GM13977 (cell line): ENCODE measurements at places on chromosomes 5 and 9.

GRCh38 chr5:98641671-98642070 lies 131.8 kb upstream of the RGMB start:
- no peak for DNase-seq

DNA sequence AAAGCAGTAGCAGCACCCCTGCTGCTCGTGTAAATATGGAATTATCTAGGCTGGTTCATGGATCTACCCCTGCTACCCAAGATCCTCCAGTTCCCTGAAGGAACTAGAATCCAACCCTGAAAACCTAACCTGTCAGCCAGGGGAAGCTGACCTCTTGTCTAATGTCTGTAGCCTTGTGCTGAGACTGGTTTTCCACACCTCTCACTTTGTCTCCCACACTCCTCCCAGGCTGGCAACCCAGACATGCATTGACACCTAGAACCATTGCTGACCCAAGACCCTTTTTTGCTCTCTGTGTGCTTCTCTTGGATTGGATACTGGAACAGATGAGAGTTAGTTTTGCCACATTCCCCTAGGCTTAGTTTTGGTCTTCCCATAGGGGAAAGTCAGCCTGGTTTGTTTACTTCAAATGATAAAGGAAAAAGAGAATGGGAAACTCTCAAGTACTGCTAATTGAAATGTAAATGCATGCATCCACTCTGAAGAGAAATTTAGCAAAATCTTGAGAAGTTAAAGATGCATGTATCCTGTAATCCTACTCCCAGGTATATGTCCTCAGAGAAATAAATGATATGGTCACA lies 36.6 kb upstream of the NR4A3 start:
- no peak for DNase-seq

GRCh38 chr5:1324301-1324700 lies 20.6 kb downstream of the CLPTM1L start:
- no peak for DNase-seq

- no peak for DNase-seq
Observed at GRCh38 chr5:128350705-128351104, 187.3 kb downstream of the FBN2 start.

- no peak for DNase-seq
Observed at GRCh38 chr5:57468481-57469163, 14.0 kb downstream of the ACTBL2 start.

- no peak for DNase-seq
Observed at GRCh38 chr5:122835681-122836080, 9.7 kb upstream of the SNX24 start.

GRCh38 chr5:40630126-40630525 lies 49.6 kb upstream of the PTGER4 start:
- no peak for DNase-seq

GRCh38 chr9:16136451-16136850 lies 583.6 kb downstream of the CCDC171 start:
- DNase-seq: no peak

- DNase-seq: no peak
Observed at GRCh38 chr9:88799541-88800328, 191.5 kb upstream of the S1PR3 start.

- no peak for DNase-seq
Observed at GRCh38 chr5:54589786-54590185, 72.2 kb downstream of the SNX18 start.

DNA sequence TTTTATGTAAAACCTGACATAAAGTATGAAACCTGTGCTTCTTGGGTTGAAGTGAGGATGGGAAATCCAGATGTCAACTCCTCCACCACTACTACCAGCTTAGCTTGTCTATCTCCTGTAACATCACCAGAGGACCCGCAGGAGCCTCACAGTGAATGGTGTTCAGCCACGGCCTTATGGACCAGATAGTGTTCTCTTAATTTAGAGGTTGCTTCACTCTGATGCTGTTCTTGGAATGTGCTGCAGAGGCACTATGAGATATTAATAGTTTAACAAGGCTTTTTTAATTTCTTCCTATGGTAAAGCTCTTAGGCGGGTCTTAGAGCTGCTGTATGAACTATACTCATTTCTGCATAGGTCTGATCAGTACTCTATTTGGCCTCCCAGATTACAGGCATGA lies 27.9 kb downstream of the NFX1 start:
- DNase-seq: no peak

DNA sequence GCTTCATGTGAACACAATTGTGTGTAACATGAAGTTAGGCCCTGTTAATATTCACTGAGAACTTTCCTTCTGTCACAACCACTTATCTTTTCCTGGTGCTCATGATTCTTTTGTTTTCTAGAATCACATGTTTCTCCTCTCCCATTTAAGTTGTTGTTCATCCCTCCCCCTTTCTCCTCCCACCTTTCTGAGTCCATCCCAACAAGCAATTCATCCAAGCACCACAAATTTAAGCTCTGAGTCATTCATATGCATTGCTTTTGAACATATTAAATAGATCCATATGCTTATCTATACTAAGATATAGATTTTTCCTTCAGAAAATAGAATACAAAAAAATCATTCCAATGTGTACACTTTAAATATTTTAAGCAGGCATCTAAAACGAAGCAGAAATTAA lies 75.2 kb upstream of the NFIB start:
- no peak for DNase-seq

DNA sequence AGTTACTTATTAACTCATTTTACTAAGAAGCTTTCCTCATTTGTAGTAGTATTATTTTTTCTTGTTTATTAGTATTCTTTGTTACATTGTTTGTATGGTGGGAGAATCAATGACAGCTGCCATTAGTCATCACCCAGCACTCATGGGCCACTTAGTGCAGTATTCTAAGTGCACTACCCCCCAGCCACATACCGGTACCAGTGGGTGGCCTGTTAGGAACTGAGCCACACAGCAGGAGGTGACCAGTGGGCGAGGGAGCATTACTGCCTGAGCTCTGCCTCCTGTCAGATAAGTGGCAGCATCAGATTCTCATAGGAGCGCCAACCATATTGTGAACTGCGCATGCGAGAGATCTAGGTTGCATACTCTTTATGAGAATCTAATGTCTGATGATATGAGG lies 24.2 kb upstream of the CAMLG start:
- DNase-seq: no peak

- DNase-seq: no peak
Observed at GRCh38 chr9:106960258-106960657, 97.3 kb downstream of the ZNF462 start.

GRCh38 chr5:69049151-69049550 lies 44.7 kb upstream of the SLC30A5 start:
- no peak for DNase-seq

GRCh38 chr5:52864371-52864770 lies 76.7 kb downstream of the ITGA1 start:
- no peak for DNase-seq

DNA sequence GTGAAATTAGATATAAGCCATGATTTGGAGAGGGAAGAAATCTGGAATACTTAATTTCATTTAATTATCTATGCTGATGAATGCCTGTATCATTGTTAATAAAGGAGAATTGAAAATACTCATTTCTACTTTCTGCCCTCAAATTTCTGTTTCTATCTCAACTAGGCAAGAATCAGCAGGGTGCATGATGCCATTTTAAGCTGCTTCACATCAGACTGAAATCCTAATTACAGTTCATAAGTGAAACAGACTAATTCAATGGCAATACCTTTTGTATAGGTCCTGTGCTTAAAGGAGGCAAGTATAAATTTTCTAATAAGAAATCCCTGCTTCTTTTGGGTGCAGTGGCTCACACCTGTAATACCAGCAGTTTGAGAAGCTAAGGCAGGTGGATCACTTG lies 22.3 kb upstream of the TAL2 start:
- DNase-seq: no peak

GRCh38 chr9:120909904-120910303 lies 16.7 kb downstream of the TRAF1 start:
- no peak for DNase-seq

DNA sequence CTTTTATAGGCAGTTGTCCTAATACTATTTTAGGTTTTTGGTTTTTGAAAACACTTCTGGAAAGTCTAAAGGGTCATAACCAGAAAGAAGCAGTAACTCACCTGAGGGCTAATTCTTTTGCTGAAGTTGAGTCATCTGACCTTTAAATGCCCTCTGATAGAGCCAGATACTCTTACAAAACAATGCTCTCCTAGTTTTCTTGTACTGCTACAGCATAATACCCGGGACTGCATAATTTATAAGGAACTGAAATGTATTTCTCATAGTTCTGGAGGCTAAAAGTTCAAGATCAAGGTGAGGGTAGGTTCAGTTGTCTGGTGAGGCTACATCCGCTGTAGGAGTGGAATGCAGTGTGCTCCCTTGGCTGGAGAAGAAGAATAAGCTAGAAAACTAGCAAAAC lies 670.3 kb downstream of the TLE4 start:
- DNase-seq: no peak

- DNase-seq: no peak
Observed at GRCh38 chr9:3880851-3881250, 355.1 kb upstream of the RFX3 start.

GRCh38 chr9:85185486-85186217 lies 516.1 kb downstream of the NTRK2 start:
- DNase-seq: no peak

GRCh38 chr5:65190328-65191053 lies 291.2 kb downstream of the ADAMTS6 start:
- DNase-seq: peak; percentile 55

DNA sequence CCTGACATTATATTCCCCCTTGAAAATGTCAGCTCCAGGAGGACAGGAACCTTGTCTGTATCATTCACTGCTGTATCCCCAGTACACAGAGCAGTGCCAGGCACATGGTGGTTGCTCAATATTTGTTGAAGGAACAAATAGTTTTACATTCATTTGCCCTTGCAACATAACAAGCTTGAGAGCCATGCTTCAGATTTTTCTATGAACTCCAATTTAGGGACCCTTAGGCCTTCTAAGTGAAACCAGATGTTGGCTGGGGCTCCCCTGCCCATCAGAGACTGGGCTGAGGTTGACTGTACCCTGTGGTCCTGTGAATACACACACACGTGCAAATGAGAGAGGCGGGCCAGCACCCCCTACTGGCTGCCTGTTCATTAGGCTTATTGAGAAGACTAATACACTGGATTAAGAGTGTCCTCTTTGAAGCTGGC lies 214.9 kb upstream of the WWC1 start:
- DNase-seq: no peak

DNA sequence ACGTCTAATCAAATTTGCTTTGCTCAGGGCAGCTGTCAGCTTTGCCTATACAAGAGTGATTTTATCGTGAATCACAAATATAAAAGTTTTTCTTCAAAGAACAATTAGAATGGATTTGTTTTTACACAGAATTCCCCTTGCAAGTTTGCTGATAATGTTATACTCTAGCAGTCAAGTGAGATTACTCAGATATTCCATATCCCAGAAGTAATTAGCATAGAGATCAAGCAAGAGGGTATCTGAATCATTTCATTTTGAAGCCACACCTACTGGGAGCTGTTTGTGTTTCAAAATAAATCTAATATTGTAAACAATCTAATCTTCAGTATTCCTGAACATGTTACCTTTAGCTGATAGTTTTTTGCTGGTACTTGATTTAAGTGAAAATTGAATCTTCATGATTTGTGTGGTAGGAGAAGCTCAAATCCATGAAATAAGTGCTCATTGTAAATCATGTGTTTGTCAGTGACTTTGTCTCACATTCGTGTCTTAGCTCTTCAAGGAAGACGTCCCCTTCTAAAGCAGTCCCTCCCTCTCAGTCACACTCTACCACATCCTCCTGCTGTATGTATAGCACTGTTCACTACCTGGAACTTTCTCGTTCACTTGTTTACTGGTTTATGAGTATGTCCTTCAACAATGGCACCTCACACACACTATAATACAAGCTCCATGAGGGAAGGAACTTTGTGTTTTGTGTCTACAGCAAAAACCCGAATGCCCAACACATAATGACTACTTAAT lies 3.3 kb upstream of the TTC39B start:
- DNase-seq: no peak

GRCh38 chr9:14902561-14902960 lies 7.7 kb downstream of the FREM1 start:
- DNase-seq: no peak

DNA sequence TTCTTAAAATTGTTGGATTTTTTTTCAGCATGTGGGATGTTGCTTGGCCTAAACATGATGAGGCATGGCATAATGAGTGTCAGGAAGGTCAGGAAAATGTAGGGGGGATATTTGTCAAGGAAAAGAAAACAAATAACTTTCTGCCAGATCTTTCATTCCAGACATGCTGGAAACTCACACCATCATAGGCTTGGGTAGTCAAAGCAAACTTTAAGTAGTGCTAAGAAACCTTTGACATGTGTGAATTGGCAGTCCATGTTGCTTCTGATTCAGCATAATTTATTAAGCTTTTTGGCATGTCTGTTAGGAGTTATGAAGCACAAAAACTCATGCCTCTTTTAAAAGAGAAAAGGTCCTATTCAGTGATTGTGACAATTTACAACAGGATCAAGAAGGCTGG lies 61.3 kb upstream of the MTAP start:
- DNase-seq: no peak

- DNase-seq: no peak
Observed at GRCh38 chr9:109830545-109830944, 50.5 kb downstream of the PALM2AKAP2 start.

DNA sequence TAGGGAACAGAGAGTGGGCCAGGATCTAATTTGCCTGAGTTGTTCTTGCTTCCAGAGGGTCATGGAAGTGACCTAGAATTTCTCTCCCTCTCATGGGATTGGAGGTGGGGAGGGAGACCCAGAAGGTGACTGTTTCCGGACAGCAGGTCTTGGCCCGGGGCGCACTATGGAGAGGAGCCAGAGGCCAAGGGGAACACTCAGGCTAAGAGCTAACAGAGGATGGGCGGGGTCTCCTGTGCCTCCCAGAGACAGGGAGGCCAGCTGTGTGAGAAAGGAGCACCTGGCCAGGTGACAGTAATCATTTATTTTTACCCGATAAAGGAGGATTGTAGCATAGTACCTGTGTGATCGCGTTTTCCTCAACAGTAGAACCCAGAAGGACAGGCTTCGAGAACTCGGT lies 50.9 kb upstream of the ANKH start:
- no peak for DNase-seq

DNA sequence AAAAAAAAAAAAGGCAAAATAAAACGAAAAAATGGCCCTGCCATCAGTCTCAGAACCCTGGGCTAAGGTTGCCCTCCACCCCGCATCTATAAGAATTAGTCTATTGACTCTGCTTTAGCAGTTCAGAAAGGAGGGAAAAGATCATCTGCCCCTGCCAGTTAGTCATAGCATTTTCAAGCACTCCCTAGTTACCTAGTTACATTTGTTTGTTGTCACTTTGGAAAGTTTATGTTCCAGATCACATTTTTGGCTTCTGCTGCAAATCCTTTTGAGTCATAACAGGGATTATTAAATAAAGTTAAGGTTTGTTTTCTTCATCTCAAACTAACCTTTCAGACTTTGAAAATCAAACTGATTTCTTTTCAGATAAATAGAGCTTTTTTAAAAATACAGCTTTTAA lies 52.1 kb downstream of the AQP7 start:
- no peak for DNase-seq

DNA sequence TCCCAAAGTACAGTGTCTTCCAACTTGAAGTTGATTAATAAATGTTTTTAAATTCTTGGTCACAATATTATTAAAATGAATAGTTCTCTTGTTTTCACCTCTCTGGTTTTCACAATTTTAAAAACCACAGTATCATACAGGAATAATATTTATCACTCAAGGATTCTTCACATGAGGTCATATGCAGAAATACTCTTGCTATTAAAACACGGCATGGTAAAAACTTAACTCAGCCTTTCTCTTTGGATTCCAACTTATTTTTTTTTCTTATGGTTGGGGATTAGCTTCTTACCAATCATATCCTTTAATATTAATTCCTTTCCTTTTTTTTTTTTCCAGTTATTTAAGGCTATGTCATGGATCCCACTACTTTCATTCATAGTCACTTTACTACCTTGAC lies 289.4 kb downstream of the ADAMTS6 start:
- DNase-seq: no peak

GRCh38 chr5:15787681-15788080 lies 287.7 kb downstream of the FBXL7 start:
- DNase-seq: no peak
